GM10248 (cell line): ENCODE measurements at places on chromosomes 2 and 18.
A peak's percentile ranks its signal among the peaks of the same experiment; 100 is the strongest.

- DNase-seq = no peak
These were observed 85.9 kb upstream of the RFX8 start for GRCh38 chr2:101560780-101561315.

DNA sequence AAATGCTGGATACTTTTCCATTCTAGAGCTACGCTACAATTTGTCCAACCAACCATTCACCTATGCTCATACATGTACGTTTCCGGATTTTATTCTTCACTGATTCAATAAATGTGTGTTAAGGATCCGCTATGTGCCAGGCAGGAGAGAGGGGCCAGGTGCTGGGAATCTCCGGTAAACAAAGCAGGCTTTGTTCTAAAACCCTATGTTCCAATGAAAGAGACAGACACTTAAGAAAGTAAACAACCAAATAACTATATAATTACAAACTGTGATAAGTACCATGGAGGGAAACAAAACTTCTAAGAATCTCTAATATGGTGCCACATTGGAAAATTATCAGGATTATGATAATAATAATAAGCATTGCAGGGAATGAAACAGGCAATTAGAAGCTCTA, 22.2 kb upstream of the POMC start:
- no peak for DNase-seq

GRCh38 chr2:2234398-2235195, 96.5 kb downstream of the MYT1L start:
- no peak for DNase-seq

DNA sequence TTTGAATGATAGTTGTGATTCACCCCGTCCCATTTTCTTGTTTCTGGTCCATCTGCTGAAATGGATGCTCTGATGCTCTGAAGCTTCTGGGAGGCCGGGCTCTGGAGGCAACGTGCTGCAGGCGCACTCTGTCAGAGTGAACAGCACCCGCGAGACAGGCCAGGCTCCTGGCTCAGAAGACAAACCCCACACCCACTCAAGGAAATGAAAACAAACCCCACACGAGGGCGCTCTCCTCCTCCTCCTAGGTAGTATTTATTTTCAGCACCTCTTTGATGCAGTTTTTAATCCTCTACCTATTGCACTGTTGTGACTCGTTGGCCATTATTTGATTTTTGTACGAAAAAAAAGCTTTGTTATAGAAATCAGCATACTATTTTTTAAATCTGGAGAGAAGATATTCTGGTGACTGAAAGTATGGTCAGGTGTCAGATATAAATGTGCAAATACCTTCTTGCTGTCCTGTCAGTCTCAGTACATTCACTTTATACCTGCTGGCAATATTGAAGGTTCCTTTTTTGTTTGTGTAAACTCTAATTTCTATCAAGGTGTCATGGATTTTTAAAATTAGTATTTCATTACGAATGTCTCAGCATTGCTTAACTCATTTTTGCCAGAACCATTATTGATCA, 10.3 kb upstream of the CHST10 start:
- DNase-seq = peak; percentile 46

GRCh38 chr2:99956232-99957030, 186.0 kb downstream of the AFF3 start:
- no peak for DNase-seq

GRCh38 chr2:238091436-238092060, 8.6 kb upstream of the ESPNL start:
- DNase-seq = no peak

DNA sequence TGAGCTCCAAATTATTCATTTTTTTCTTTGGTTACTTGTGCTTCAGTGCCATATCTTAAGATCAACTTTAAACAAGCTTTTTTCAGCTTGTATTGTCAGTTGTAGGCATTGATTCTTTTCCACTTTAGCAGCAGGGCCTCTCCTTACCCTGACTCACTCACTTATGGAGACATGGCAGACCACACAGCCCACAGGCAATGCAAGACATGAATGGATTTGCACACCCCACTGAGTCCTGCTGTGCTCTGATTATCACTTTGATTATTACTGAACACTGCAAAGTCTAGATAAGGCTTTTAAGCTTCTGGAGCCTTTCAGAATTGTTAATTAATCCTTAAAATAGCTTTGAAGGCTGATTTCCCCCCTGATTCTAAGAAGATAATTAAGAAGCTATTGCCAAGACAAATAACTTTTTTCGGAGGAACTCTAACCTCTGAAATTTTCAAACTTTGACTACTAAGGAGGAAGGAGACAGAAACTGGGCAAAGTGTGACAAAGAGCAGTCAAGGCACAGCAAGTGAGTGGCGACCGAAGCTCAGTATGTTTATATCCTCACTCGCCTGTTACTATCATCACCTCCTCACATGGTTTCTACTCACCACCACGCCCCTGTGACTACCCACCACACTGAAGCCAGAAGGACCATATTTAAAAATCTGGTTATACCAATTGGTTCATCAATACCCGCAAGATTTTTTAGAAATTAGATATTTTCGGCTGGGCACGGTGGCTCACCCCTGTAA, 43.3 kb downstream of the CACNB4 start:
- no peak for DNase-seq

GRCh38 chr2:211744379-211744778, 794.2 kb downstream of the ERBB4 start:
- DNase-seq = no peak

DNA sequence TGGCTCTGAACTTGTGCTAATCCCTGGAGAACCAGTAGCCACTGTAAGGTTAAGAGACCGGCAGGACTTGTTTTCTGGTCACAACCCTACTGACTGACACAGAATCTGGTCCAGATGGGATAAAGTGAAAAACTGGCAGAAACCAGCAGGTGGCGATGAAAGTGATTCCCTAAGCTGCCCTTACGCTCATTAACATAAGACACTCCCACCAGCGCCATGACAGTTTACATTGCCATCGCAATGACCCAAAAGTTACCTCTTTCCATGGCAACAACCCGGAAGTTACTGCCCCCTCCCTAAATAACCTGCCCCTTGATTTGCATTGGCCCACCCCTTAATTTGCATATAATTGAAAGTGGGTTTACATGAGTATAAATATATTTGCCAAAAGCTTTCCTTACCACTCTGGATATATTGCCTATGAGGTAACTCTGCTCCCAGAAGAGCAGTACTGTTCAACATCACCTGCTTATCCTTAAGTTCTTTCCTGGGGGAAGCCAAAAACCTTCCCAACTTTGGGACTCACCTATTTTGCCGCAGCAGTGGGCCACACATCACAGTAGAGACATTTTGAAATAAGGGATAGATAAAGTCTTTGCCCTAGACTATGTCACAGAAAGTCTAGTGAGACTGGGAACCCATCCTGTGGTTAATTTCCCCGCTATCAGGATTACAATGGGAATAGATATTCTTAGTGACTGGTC, 35.8 kb upstream of the AFF3 start:
- DNase-seq = peak; percentile 35

DNA sequence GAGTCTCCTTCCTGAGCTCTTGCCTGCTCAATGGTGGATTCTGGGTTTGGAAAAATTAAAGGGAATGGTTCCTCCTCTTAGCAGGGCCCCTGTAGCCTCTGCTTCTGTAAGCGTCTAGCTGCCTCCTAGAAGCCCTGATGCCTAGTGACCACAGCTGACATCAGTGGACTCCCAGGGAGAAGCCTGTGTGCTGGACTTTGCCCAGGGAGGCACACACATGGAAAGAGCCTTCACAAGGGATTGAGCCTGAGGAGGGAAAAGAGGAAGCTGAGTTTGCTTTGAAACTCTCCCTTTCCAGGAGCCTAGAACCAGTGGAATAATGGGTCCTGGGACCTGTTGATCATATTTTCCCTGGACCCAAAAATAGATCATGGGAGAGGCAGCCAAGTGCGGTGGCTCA, 1.4 kb upstream of the CFAP65 start:
- DNase-seq = no peak

- DNase-seq = peak; percentile 34
These were observed 96.9 kb upstream of the ZNF397 start for GRCh38 chr18:35143622-35144596.

DNA sequence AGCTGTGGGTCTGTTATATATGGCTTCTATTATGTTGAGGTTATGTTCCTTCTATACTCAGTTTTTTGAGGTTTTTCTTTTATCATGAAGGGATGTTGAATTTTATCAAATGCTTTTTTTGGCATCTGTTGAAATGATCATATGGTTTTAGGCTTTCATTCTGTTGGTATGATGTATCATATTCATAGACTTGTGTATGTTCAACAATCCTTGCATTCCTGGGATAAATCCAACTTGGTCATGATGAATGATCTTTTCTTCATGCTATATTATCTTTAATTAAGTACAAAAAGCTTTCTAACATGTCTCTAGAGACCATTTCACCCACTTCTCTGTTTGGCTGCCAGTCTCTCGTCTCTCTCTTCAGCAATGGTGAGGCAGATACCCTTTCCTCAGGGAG, 54.2 kb downstream of the MDH1 start:
- no peak for DNase-seq

DNA sequence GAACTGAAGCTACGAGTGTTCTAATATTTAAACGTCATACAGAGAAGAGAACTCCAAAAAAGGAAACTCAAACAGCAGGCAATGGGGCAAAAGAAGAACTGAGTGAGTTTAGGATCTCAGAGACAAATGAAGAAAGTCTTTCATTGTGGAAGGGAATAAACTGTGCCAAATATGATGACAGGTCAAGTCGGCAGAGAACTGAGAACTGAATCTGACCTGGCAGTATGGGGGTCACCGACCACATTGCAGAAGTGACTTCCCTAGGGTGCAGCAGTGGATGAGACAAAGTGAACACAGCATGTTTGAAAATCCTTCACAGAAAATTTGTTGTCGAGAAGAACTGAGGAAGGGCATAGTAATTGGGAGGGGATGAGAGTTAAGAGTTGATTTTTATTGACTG, 55.9 kb downstream of the TTC21B start:
- peak; percentile 13 for DNase-seq
